PC-3 (cell line): ENCODE measurements at places on chromosomes 12 and 14. TPM values are rescaled to one million over a fixed set of nuclear protein-coding genes. Genes with fewer than 3 reads are reported as not detected.

Gene RASAL1
- total RNA-seq: 0.66 and 0.69 TPM in 2 replicates

Gene CISTR
- not detected in 2 replicates for total RNA-seq

Gene FIGNL2
- not detected in 2 replicates for total RNA-seq

Gene SLCO1A2
- total RNA-seq: not detected in 2 replicates

Gene AKAP6
- 1.5 and 2.8 TPM in 2 replicates for total RNA-seq

Gene LYZ
- not detected in 2 replicates for total RNA-seq

Gene OVCH1
- not detected in 2 replicates for total RNA-seq

Gene HOXC10
- total RNA-seq: 0.69 and 2.9 TPM in 2 replicates

Gene CSAD
- total RNA-seq: 21.5 and 23.8 TPM in 2 replicates

Gene CREBL2
- total RNA-seq: 11.7 and 14.2 TPM in 2 replicates

Gene SPX
- total RNA-seq: 0.87 TPM in 1 of 2 replicates, not detected in the other

Gene DDX54
- 158 and 309 TPM in 2 replicates for total RNA-seq

Gene GRIP1
- 2.0 and 8.4 TPM in 2 replicates for total RNA-seq

Gene KLRC2
- total RNA-seq: not detected in 2 replicates

Gene LPAR5
- 2.3 and 4.3 TPM in 2 replicates for total RNA-seq

Gene MAP1LC3B2
- total RNA-seq: not detected in 2 replicates

Gene PLXNC1
- total RNA-seq: 0.15 TPM in 1 of 2 replicates, not detected in the other

Gene ARHGDIB
- total RNA-seq: 10.4 and 12.4 TPM in 2 replicates

Gene OTX2
- total RNA-seq: not detected in 2 replicates

Gene HOXC12
- 0.33 and 1.2 TPM in 2 replicates for total RNA-seq

Gene IL23A
- total RNA-seq: 17.5 and 18.2 TPM in 2 replicates

Gene CLEC1B
- not detected in 2 replicates for total RNA-seq

Gene RNASE7
- total RNA-seq: not detected in 2 replicates

Gene HOXC13
- total RNA-seq: 7.8 and 9.0 TPM in 2 replicates

Gene TBC1D30
- 16.8 and 36.1 TPM in 2 replicates for total RNA-seq

Gene GLIPR1L1
- not detected in 2 replicates for total RNA-seq

Gene BICD1
- total RNA-seq: 9.2 and 15.7 TPM in 2 replicates

Gene MUCL1
- not detected in 2 replicates for total RNA-seq

Gene CD163L1
- total RNA-seq: 0.35 and 0.66 TPM in 2 replicates

Gene NINJ2
- not detected in 2 replicates for total RNA-seq

Gene TAS2R46
- total RNA-seq: 0.36 and 1.5 TPM in 2 replicates

Gene FAM90A1
- not detected in 2 replicates for total RNA-seq

Gene KRT77
- not detected in 2 replicates for total RNA-seq

Gene PTPRB
- 0.46 and 0.66 TPM in 2 replicates for total RNA-seq

Gene SERPINA5
- not detected in 2 replicates for total RNA-seq

Gene LRTM2
- total RNA-seq: not detected in 2 replicates

Gene TSPAN9
- 5.1 and 6.2 TPM in 2 replicates for total RNA-seq

Gene NEUROD4
- total RNA-seq: not detected in 2 replicates
